ENCODE measurements at places on chromosomes 16 and 17.

DNA sequence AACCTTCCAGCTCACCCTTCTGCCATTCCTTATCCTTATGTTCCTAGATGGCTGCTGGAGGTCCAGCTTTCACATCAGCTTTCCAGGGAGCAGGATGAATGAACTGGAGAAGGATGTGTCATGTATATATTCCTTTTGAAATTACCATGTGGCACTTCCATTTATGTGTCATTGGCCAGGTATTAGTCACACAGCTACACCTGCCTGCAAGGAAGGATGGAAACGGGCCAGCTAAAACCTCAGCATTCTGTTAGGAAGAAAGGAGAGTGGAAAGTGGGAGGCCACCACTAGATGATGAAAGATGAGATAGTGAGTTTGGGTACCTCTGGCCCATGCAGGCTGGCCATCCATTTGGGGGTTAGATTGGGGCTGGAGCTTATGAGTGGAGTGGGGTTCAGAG is 67.5 kb downstream of the KSR1 start:
- DNase-seq = no peak

DNA sequence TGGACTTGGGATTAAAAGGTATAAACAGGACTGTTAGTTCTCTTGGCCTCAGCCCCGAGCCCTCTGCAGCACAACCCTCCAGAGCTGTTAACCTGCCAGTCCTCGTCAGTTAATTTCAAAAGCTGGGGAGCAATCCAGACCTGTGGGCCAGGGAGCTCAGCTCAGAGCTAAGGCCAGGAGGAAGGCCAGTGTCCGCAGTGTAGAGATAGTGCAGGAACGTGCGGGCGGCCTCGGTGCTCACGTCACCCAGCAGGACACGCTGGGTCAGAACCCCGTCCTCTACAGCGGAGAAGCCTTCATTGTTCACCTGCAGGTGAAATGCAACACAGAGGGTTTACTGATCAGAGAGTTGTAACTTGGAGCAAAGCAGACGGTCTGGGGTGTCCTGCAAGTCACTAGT is 15.4 kb upstream of the NLRC3 start:
- DNase-seq = no peak

GRCh38 chr16:324451-325334 is 27.8 kb downstream of the AXIN1 start:
- peak; percentile 40 for DNase-seq

GRCh38 chr16:56801762-56802161 is 63.2 kb upstream of the SLC12A3 start:
- DNase-seq = no peak

DNA sequence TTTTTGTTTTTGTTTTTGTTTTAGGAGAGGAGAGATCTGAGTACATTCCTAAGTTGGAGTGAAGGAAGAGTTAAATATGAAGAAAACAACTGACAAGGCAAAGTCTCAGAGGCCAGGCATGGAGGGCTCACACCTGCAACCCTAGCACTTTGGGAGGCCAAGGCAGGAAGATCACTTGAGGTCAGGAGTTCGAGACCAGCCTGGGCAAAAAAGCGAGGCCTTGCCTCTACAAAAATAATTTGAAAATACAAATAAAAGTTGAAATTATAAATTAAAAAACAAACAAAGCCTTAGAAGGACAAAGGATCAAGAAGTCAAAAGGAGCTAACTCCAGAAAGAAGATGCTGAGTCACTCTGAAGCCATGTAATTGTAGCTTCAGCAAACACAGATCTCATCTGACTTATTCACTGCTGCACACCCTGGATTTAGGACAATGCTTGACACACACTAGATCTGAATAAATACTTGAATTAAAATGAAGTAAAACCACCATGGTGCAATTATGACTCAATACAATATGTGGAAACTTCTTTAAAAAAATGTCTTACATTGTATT is 9.1 kb downstream of the CEP20 start:
- DNase-seq = no peak

- DNase-seq = no peak
Observed at GRCh38 chr16:74923766-74924460, 61.0 kb downstream of the WDR59 start.

DNA sequence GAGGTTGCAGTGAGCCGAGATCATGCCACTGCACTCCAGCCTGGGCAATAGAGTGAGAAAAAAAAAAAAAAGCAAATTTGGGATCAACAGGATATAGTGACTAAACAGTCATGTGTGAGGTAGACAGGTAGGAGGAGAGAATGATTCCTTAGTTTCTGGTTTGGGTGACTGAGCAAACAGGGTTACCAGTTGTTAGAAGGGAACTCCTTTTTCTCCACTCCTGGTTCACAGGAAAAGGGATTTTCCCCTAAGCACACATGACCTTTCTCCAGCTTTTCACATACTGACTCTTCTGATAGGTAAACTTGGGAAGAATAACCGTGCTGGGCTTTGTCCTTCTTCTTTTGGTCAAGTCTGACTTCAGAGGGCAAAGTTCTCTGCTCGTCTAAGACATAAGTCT is 17.3 kb upstream of the WSCD1 start:
- no peak for DNase-seq

DNA sequence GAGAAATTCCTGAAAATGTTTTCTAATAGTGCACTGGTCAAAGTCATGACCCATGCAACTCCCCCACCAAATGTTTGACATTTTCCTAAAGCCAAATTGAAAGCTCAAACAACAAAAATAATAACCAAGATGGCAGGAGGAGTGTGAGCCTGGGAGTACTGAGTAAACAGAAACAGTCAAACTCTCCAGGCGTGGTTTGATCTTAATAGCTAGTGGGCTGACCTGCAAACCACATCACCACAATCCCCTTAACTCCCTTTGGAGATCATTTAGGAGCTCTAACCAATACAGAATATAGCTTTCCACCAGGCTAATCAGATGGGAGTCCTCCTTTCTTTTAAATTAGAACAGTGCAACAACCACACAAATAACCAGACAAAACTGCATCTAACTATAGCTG is 19.2 kb upstream of the MEIOC start:
- DNase-seq = no peak

DNA sequence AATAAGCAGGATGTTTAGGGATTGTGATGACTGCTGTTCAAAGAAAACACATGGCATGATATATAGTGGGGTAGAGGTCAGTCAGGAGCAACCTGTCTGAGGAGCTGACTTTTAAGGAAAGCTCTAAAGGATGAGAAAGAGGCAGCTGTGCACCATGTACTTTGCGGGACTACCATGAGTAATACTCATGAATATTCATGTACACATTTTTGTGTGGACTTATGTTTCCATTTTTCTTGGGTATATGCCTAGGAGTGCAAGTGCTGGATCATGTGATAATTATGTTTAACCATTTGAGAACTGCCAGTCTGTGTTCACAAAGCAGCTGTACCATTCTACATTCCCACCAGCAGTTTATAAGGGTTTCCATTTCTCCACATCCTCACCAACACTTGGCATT is 35.8 kb downstream of the BEAN1 start:
- DNase-seq = no peak

DNA sequence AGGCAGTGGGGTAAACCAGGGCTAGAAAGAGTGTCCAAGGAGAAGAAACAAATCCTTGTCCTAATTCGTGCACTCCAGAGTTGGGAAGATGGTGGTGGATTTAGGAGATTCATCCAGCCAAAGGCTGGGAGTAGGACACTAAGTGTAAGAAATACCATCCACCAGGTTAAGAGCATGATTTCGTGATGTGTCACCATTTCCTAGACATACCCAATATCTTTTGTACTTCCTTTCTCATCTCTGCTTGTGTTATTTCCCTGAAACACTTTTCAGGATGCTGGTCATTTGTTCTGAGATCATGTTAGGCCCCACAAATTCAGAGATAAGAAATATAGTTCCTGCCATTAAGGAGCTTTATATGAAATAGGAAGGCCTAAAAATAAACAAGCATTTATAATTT is 106.3 kb upstream of the HLF start:
- no peak for DNase-seq

DNA sequence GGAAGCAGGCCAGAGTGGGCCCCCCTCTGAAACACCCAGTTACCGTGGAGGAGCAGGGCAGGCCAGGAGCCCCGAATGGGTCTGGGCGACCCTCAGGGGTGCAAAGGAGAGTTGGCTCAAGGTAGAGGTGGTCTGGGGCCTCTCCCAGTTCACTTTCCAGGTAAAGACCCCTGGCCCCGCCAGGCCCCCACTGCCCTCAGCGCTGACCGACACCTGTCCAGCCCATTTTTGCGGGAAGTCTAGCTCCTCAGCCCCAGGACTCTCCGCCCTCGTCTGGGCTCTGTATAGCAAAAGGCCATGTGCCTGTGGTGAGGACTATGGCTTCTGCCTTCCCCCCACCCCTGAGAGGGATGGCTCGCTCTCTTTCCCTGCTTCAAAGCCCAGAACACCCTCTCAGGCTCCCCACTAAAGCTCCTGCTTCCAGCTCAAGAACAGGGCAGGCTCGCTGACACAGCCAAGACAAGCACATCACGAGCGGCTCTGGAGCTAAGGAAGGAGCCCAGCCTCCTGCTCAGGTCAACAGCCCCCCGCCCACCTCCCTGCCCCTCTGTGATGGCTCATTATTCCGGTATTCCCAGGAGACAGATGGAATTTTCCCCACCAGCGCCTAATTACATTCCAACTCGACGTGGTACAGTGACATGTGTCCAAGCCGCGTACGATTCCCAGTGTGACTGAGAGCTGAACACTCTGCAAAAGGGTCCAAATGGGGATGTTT is 59.4 kb downstream of the RTN4RL1 start:
- no peak for DNase-seq

GRCh38 chr17:76597156-76598003 is 11.7 kb upstream of the ST6GALNAC2 start:
- DNase-seq = no peak

- DNase-seq = no peak
Observed at GRCh38 chr16:67327743-67328142, 1.1 kb downstream of the LRRC36 start.

- no peak for DNase-seq
Observed at GRCh38 chr16:19694989-19695388, 23.0 kb downstream of the KNOP1 start.

DNA sequence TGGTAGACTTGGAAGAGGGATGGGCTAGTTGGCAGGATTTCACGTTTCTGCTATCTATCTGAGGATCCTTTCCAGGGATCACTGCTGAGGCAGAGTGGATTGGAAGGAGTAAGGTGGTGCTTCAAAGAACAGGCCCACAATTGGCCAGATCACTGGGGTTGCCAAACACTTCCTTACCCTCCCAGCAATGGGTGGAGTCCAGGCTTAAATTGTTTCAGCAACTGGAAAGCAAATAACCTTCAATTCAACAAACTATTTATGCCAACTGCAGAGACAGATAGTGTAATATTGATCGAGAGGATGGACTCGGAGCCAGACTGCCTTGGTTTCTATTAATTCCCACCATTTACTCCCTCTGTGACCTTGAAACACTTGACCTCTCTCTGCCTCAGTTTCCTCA is 2.1 kb downstream of the ARRB2 start:
- no peak for DNase-seq

- DNase-seq = no peak
Observed at GRCh38 chr16:68851601-68852000, 8.3 kb downstream of the TANGO6 start.

DNA sequence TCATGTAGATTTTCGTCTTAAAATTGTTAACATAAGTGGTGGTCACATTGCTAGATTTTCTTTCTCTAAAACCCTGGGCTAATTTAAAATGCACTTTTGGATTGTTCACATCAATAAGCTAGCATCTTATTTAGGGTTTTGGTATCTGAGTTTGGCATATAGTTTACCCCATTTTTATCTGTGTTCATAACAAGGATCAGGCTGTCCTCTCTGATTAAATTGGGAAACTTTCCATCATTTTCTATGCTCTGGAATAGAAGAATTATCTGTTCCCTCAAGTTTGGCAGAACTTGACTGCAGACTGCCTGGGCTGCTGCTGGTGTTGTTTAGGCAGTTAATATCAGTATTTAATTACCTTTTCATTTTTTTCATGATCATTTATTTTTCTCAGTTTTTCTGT is 1.8 kb downstream of the SPECC1 start:
- DNase-seq = no peak

GRCh38 chr16:28192806-28193529 is 18.8 kb downstream of the XPO6 start:
- DNase-seq = peak; percentile 48

- no peak for DNase-seq
Observed at GRCh38 chr16:89051521-89052166, 42.0 kb upstream of the ACSF3 start.

DNA sequence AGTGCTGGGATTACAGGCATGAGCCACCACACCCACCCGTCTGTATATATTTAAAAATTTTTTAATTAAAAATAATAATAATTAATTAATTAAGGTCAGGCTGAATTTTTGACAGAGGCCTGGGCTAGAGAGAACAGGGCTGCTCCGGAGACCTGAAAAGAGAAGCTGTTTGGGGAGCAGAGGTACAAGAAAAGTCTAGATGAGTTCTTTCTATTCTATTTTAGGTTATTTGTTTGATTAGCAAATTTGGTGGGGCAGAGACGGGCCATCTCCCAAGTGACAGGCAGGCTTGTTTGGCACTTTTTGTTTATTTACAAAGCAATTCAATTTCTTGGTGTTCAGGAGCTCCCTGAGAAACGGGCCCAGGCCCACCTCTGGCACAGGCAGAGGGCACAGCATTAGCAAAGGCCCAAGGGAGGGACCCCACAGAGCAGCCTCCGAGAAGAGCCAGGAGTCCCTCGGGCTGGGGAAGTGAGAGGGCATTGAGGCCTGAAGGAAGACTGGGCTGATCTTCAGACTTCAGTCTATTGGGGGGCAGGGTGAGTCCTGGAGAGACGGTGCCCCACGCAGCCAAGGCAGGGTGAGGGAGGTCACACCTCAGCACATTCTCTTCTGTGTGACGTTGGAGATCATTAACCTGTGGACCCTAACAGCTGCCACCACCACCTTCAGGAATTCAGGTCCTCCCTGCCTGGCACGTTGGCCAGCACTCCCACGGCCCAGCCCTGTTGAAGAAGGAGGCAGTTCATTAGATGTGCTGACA is 10.8 kb upstream of the RIPOR1 start:
- no peak for DNase-seq

DNA sequence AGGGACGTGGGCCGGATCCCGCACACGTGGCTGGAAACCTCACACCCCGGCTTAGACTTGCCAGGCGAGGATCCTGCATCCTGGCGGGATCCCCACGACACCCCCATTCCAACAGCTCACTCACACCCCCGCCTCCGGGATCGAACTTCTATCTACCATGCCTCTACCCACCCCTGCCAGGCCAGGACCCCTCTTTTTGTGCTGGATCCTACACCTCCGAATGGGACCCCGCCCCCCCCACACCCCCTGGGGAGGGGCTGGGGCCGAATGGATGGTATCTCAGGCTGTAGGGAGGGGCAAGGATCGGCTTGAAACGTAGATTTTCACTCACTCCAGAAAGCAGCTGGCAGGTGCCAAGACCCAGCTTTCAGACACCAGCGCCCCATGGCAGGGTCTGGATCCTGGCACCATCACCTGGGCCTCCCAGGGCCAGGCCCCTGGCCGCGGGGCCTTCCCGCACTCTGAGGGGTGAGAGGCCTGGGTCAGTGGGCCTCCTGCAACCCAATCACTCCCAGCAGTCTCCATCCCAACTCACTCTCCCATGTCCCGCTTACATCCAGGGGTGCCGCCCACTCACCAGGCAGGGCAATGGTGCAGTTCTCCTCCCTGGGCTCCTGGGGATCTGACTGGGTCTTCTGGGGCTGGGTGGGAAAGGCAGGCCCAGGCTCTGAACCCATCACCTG is 6.7 kb downstream of the PRSS36 start:
- no peak for DNase-seq

- DNase-seq = no peak
Observed at GRCh38 chr17:80679816-80680215, 135.2 kb downstream of the RPTOR start.

GRCh38 chr17:50728112-50728429 is 8.7 kb downstream of the LUC7L3 start:
- DNase-seq = no peak

GRCh38 chr16:79003026-79003609 is 597.4 kb downstream of the MAF start:
- no peak for DNase-seq

Measured in activated T-helper 1 cell treated with anti-CD3 and anti-CD28 coated beads, Interleukin-2, amount 50 U/mL, for 16 hours (primary cell).